Memory B cell (primary cell): ENCODE measurements at places on chromosomes 2 and 18.
A peak's percentile ranks its signal among the peaks of the same experiment; 100 is the strongest.

GRCh38 chr18:76252880-76253279, 242.2 kb downstream of the ZNF516 start:
- no peak for DNase-seq

- DNase-seq, result no peak
Measured at GRCh38 chr2:85071096-85071495, 62.1 kb upstream of the TCF7L1 start.

GRCh38 chr2:117190856-117191559, 623.5 kb upstream of the DDX18 start:
- no peak for DNase-seq

DNA sequence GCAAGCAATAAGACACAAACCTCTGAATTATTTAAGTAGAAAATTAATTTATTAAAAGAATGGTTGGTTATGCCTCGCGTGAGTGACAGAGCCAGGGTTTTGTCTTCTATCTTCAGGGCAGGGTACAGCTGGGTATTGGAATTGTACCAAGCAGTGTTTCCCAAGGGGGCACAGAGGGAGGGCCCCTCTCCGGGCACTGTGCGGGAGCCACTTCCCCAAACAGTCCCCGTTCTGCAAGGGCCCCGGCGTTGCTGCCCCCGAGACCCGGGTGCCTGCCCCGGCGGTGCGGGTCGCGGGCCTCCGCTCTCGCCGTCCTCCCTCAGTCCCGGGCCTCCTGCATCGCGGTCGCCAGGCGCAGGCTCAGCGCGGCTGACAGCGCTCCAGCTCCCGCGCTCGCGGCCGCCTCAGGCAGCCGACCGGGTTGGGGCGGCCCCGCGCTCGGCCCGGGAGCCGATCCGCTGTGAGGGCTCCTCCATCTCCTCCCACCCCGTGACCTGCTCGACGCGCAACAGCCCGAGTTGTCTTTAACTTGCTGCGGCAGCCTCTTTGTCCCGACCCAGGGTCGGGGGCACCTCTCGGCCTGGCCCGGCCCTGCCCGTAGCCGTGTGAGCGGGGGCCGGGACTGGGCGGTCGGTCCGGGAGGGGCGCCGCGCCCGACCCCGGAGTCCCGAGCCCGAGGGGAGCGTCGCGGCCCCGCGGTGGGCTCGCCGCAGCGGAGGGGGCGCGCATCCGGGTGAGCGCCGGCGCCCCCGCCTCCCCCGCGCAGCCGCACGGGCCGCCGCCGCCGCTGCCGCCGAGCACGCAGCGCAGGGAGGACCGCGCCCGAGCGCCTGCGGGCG, 620 bp upstream of the GALNT1 start:
- DNase-seq, result peak; percentile 60

DNA sequence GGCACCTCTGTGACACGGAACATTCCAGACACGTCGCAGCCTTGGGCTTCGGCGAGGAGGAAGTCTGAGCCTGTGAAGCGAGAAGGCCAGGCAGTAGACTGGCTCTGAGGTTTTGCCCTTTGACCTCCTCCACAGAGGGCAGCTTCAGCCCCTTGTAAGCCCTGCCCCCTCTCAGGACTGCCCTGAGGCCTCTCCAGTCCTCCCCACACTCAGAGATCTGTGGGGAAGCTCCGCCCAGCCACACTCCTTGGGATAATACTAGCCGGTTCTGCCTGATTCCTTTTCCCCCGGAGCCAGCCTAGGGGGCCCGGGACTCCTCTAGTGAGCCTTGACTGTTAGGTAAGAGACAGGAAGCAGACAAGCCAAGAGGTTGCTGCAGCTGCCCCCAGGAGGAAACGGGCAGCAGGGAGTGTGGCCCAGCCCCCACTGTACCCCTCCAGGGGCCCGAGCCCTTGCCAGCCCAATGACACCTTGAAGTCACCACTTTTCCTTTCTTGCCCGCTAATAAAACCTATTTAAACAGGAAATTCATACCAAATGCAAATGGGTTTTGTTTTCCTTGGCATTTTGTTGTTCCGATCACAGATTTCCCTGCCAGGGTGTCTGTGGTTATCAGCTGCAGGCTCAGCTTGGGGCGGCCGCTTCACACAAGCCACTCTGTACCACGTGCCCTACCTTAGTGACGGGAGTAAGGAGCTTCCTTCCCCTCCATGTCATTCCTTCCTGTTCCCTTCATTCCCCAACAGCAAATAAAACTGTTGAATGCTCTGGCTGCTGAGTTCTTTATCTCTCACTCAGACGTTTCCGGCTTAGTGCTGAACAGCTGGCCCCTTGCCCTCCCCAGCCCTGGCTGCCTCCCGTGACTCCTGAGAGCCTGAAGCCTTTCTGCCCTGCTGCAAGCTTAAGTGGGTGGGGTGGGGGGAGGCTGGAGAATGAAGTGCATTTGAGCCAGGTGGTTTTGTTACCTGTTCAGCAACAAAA, 124.7 kb downstream of the CABLES1 start:
- no peak for DNase-seq

DNA sequence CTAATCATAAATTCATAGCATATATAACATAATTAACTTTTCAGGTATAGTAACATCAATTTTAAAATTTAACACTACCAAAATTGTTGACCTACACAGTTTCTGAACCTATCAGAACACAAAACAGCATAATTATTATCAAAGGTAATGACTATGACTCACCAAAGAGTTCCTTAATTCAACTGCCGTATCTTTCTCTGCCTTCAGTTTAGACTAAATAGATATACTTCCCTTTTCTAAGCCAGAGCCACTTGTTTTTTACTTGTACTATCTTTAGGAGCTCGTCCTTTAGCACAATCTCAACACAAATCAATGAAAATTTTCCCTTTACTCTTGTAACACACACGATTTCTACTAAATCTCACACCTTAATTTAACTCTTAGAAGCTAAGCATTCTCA, 54.4 kb downstream of the CCDC88A start:
- no peak for DNase-seq

DNA sequence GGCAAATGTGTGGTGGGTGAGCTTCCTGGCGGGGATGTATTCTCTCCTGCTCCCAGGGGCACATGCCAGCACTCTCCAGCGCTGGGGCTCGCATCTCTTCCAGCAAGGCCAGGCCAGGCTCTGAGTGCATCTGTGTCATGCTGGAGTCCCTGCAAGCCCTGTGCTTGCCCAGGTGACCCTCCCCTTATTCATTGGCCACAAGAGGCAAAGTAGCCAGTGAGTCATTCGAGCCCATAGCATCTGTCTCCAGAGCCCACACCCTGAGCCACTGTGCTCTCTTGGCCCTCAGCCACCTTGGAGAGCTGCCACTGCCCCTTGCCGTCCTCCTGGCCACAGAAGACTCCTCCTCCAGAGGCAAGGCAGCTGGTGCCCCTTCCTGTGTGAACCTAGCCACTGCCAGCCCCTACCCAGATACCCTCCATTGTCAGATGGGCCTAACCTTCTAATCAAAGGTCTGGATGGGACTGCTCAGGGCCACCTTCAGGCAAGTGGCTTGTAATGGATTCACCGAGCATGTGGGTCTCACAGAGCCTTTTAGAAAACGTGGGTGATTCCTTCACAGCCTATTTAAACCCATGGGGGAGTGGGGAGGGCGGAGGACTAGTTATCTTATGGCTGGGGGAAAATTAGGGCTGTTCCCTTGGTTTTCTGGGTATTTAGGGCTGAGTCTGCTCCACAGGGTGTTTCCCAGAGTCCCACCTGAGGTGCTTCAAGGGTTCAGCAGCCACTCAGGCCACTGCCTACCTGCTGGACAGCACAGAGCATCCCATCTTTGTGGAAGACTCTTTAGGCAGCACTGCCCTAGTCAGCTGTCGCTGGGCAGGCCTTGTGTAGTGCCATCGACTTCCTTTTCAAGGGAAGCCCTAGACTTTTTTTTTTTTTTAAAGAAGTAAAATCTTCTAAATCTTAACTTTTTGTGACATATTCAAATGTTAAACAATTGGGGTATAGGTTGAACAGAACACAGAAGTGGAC, 137.4 kb downstream of the ACOXL start:
- DNase-seq, result no peak
